GM04504 (cell line): ENCODE measurements at places on chromosomes 3 and 15.

DNA sequence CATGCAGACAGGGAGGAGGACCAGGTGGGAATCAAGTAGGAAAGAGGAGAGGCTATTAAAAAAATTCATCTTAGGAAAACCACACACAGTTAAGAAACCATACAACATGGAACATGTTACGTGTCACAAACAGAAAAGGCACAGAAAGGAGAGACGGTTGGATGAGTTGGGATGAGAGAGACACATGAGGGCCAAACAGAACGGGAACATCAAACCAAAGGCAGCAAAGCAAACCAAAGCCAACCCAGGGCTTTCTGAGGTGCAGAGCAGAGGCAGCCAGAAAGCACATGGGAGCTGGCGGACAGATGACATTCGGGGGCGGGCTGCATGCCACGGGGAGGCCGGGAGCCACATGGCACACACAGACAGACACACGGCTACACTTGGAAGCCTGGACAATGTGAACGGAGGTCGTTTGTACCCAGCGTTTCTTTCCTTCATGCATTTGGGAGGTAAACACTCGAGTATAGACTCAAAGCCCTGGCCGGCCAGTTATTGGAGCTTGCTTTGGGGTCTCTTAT lies 8.6 kb upstream of the SEC13 start:
- DNase-seq = no peak

- no peak for DNase-seq
Measured at GRCh38 chr3:144282313-144282712, 310.7 kb downstream of the DIPK2A start.

- no peak for DNase-seq
Measured at GRCh38 chr15:64455961-64456371, 4.4 kb upstream of the ZNF609 start.

DNA sequence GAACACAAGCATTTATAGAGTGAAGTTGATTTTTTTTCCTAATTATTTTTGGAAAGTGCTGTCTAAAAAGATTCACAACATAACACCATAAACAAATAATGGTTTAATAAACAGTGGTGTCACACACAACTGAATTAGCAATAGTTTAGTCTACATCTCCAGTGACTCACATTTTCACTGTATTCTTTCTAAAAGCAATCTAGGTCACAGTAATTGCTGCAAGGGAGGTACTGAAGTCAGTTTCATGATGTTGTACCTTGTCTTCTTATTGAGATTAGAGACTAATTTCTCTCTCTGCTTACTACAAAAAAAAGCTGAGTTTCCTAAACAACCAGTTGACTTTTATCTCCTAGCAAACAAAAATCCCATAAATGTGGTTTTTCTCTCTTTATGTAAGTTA lies 29.6 kb downstream of the PLSCR4 start:
- no peak for DNase-seq

DNA sequence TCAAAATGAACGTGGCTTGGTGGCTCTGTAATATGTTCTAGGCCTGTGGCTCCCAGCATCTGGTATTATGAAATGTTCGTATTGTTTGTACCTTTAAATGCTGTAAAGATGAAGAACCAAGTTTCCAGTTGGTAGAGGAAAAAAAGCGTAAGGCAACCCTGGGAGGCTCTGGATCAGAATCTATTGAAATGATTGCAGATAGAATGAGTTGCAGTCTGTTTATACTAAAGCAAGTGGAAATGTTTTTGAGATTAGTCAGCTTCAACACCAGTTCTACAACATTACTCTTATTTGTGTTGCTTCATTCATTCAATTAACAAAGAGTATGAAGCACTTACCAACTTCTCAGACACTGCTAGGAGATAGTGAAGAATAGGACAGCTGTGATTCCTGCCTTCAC lies 5.3 kb downstream of the ARL6IP5 start:
- peak; percentile 61 for DNase-seq

DNA sequence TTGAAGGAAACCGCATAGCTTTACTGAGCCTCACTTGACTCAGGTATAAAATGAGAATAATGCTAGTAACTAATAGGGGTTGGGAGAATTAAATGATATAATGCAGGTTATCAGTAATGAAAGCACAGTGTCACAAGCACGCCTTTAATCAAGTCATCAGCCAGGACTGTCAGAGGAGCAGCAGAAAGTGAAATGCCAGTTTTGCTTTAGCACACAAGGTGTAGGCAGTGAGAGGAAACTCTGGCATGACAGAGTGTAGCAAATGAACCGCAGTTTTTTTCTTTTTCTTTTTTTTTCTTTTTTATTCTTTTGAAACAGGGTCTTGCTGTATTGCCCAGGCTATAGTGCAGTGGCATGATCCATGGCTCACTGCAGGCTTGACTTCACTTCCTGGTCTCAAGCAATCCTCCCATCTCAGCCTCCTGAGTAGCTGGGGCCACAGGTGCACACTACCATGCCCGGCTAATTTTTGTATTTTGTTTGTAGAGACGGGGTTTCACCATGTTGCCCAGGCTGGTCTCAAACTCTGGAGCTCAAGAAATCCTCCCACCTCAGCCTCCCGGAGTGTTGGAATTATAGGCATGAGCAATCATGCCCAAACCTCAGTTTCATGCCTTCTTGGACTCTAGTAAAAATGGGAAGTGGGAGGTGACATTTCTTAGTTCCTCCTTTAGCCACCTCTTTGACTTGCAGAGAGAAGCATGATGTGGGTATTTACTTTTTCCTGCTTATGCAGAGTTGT lies 9.7 kb upstream of the SCAANT1 start:
- DNase-seq = no peak

DNA sequence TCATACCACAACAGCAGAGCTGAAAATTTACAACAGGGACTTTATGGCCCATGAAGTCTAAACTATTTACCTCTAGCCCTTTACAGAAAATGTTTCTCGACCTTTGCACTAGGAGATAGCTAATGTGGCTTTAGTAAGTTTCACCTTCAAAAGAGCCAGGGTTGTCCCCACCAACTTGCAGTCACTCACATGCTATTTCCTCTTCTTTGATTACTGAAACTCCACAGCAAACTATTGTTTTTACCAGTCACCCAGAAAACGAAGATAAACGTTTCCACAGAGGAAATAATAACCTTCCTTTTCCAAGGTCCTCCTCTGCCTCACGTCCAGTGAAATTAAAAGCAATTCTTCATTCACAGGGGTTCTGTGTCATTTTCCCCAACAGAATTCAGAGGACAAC lies 48.2 kb downstream of the WWTR1 start:
- no peak for DNase-seq

GRCh38 chr3:157099326-157100095 lies 60.4 kb downstream of the CCNL1 start:
- DNase-seq = no peak
